ENCODE measurements at places on chromosomes 11 and 22. TPM values are rescaled to one million over a fixed set of nuclear protein-coding genes. Genes with fewer than 3 reads are reported as not detected.

- no peak for DNase-seq
Measured at GRCh38 chr11:82059505-82059904, 674.2 kb downstream of the FAM181B start.

DNA sequence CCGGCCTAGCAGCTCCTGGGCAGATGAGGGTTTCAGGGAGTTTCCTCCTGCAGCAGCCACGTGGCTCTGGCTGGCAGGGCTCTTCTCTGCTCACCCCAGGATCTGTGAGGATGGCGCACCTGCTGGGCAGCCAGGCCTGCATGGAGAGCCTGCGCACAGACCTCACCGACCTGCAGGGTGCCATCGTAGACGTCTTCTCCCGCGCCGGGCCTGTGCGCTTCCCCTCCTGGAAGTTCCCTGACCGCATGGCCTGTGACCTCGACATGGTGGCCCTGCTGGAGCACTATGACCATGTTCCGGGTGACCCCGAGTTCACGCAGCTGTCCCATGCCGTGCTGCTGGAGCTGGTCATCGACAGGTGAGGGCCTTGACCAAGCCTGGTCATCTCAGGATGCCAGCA lies 9.1 kb downstream of the CCDC157 start:
- no peak for DNase-seq

GRCh38 chr22:23704829-23705228 lies 14.0 kb downstream of the RGL4 start:
- DNase-seq: no peak

- DNase-seq: no peak
Measured at GRCh38 chr22:26385164-26385563, 43.9 kb upstream of the ASPHD2 start.

The LRRN4CL gene
- 11.5 TPM for total RNA-seq

The PRG3 gene
- total RNA-seq: not detected

The APOC3 gene
- 0.60 TPM for total RNA-seq

Data from mucosa of descending colon (tissue), 3 donors.